ENCODE measurements at places on chromosomes 13 and 19. TPM values are rescaled to one million over a fixed set of nuclear protein-coding genes. Genes with fewer than 3 reads are reported as not detected.

Gene HCST
- total RNA-seq: not detected

Gene FGF22
- total RNA-seq: 0.68 TPM

Gene PRKACA
- 51.9 TPM for total RNA-seq

Gene JOSD2
- total RNA-seq: 27.9 TPM

Gene RXFP2
- total RNA-seq: not detected

Gene PRR22
- 7.1 TPM for total RNA-seq

Gene COX7A1
- not detected for total RNA-seq

Gene IGFL1
- not detected for total RNA-seq

Gene TJP3
- 83.6 TPM for total RNA-seq

GRCh38 chr19:17114414-17114831, 38.8 kb downstream of the MYO9B start:
- no peaks in the 10 kb centered on the region for H3K36me3 ChIP-seq
- H3K4me1 ChIP-seq: no peaks in the 10 kb centered on the region

GRCh38 chr13:32426990-32427851, 709 bp downstream of the N4BP2L1 start:
- H3K4me1 ChIP-seq: peaks cover 22% of the 10 kb centered on the region
- peak; percentile 58 for DNase-seq
- H3K27ac ChIP-seq: no peak overlapping the region
- H3K36me3 ChIP-seq: no peaks in the 10 kb centered on the region

DNA sequence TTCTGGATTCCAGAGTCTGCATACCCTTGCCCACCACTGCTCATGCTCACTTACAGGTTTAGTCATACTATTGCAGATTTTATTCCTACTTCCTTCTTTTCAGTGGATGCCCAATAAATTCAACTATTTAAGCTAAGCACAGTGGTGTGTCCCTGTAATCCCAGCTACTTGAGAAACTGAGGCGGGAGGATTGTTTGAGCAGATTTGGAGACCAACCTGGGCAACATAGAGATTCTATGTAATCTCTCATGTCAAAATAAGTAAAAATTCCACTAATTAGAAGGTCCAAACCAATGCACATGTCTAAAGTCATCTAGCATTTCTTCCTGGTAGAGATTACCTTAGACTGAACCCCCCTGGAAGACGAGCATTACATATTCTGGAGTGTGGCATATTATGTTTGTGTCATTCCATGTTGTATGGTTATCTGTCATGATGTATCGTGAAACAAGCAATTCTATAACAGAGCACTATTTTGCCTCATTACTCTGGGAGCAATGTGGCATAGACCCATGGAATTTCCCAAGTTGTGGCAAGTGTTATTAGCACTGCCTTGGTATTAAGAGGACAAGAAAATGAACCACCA, 8.3 kb downstream of the HMGB1 start:
- peaks cover 1% of the 10 kb centered on the region for H3K36me3 ChIP-seq
- DNase-seq: no peak
- H3K4me1 ChIP-seq: no peaks in the 10 kb centered on the region
- H3K4me3 ChIP-seq: no peak overlapping the region
- no peak overlapping the region for H3K27ac ChIP-seq

DNA sequence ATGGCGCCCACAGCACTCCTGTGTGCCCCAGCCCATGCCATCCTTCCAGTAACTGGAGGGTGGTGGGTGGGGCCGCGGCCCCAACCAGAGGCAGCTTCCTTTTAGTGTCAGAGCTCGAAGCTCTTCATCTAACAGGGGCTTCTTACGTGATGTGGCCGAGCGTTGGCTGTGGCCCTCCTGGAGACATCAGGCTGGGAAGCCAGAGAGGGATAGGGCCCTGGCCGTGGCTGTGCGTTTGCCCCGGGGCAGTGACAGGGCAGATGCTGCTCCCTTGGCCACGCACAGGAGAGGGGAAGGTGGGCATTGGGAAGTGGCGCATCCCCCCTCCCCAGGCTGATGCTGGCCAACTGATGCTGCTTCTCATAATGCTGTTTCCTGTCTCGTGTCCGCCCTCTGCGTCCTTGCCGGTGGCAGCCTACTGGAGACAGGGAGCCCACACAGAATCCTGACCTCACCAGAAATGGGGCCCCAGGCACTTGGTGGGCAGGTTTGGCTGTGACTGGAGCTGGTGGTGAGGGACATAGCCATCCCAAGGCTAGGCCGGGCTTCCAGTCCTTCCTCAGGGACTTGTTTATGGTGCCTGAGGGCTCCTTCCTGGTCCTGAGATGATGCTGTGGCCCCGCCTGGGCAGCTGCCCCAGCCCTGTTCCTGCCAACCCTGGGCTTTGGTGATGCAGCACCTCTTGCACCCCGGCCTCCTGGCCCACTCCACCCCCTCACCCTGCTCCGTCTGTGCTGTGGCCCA, 34.3 kb downstream of the ATP4B start:
- no peak overlapping the region for H3K4me3 ChIP-seq
- DNase-seq: no peak
- H3K4me1 ChIP-seq: no peaks in the 10 kb centered on the region
- no peak overlapping the region for H3K27ac ChIP-seq

DNA sequence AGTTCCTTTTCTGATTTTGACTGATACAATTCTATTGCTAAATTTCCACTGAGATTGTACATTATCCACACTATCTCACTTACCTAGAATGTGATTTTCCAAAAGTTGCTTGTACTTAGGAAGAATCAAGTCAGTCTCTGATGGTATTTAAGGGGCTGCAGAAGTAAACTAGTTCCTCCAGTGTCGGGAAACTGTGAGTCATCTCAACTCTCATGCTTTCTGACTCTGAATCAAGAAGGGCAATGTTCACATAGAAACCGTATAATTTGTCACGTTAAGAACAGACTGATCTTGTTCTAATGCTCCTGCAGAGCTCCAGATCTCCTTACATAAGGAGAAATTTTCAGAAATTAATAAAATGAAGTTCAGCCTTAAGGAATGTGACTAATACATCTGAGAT, 369.3 kb downstream of the KLF5 start:
- H3K4me1 ChIP-seq: peaks cover 16% of the 10 kb centered on the region
- H3K36me3 ChIP-seq: no peaks in the 10 kb centered on the region
- H3K27ac ChIP-seq: no peak overlapping the region
- H3K4me3 ChIP-seq: no peak overlapping the region

DNA sequence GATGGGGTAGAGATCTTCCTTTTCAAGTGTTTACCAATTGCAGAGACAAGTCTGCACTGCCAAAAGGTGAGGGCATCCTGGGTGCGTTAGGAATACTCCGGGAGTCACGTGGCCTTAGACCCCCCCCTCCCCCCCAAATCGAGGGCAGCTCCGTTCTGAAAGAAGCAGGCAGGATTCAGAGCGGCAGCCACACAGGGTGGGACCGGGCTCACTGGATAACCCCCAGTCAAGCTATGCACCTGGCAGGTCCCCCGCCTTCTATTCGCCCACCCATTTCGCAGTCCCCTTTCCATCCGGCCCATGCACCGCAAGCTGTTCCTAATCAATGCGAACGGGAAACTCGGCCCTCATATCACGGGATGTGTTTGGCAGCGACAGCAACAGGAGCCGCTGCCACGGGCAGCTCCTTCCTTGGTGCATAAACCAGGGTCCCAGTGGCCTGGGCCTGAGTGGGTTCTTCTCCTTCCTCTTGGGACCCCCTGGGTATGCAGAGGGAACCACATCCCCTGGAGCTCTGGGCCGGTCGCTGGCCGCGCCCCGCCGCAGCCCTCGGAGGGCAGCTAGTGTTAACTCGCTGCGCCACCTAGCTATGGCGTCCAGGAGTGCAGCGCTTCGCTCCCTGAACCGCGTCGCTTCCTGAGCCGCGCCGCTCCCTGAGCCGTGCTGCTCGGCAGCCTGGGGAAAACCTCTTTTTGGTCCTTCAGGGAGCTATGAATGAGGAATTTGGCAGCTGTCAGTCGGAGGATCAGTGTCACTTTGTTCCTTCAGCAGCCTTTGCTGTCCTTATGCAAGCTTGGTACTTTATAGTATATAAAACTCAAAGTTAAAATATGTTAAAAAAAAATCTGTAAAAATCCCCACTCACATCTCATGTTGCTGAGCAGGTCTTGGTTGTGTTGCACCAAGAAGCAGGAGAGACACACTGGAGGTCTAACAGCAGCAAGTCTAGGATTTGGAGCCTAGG, 41.4 kb downstream of the LYL1 start:
- H3K4me3 ChIP-seq: peak overlapping the region; percentile 21
- no peaks in the 10 kb centered on the region for H3K4me1 ChIP-seq
- peak; percentile 82 for DNase-seq

DNA sequence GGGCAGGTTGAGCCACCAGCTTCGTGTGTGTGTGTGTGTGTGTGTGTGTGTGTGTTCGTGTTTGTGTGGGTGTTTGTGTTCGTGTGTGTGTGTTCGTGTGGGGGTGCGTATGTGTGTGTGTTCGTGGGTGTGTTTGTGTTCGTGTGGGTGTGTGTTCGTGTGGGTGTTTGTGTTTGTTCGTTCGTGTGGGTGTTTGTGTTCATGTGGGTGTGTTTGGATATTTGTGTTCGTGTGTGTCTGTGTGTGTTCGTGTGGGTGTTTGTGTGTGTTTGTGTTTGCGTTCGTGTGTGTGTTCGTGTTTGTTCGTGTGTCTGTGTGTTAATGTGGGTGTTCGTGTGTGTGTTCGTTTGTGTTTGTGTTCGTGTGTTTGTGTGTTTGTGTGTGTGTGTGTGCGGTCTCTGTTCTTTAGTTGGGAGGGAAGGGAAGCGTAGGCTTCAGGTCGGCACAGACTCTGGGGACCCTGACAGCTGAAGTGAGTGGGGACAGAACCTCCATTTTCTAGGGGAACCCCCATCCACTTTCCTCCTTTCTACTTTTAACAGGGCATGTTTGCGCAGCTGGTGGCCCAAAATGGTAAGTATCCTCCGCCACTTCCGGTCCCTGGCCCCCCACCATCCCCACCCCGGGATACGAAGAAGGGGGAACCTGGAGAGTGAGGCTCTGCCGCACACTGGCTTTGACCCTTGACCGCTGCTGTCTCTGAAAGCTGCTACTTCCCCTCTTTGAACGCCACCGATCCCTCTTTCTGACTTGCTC, 1.6 kb downstream of the TNFSF9 start:
- H3K36me3 ChIP-seq: no peaks in the 10 kb centered on the region
- H3K27ac ChIP-seq: no peak overlapping the region
- H3K27me3 ChIP-seq: no peaks in the 10 kb centered on the region
- H3K4me1 ChIP-seq: 0 out of 2 replicates have a peak, but pooled peaks cover 6% of the 10 kb centered on the region
- no peak for DNase-seq
- no peak overlapping the region for H3K4me3 ChIP-seq

DNA sequence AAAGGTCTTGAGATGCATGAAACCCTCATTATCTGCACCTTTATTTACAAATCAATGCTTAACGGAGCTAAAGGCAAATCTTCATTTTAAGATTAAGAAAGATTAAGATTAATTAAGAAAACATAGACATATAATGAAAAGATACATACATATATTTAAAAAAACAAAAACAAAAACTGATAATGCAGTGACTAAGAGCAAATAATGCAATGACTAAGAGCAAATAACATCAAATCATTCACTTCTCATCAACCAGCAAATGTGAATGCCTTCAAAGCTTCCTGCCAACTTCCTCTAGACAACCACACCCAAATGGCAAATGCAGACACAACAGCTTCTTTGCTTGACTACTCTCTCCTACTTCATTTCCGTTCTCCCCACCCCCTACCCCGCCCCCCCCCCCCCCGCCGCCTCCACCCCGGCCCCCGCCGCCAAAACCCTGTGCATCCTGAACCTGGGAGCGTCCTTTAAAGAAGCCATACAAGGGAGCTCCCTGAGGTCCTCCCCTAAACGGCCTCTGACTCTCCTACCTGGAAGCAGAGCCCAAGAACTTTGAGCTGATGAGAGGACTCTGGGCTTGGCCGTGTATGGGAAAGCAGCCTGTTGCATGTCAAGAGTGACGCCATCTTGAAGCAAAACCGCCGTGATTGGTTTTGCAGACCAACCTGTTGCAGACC, 24.5 kb downstream of the TEX101 start:
- H3K27ac ChIP-seq: no peak overlapping the region
- H3K4me1 ChIP-seq: no peaks in the 10 kb centered on the region
- H3K4me3 ChIP-seq: no peak overlapping the region
- H3K36me3 ChIP-seq: no peaks in the 10 kb centered on the region
- DNase-seq: no peak
- no peaks in the 10 kb centered on the region for H3K27me3 ChIP-seq

GRCh38 chr13:24986826-24987225, 109.1 kb upstream of the PABPC3 start:
- H3K4me3 ChIP-seq: no peak overlapping the region
- DNase-seq: no peak
- no peaks in the 10 kb centered on the region for H3K36me3 ChIP-seq
- no peaks in the 10 kb centered on the region for H3K4me1 ChIP-seq

DNA sequence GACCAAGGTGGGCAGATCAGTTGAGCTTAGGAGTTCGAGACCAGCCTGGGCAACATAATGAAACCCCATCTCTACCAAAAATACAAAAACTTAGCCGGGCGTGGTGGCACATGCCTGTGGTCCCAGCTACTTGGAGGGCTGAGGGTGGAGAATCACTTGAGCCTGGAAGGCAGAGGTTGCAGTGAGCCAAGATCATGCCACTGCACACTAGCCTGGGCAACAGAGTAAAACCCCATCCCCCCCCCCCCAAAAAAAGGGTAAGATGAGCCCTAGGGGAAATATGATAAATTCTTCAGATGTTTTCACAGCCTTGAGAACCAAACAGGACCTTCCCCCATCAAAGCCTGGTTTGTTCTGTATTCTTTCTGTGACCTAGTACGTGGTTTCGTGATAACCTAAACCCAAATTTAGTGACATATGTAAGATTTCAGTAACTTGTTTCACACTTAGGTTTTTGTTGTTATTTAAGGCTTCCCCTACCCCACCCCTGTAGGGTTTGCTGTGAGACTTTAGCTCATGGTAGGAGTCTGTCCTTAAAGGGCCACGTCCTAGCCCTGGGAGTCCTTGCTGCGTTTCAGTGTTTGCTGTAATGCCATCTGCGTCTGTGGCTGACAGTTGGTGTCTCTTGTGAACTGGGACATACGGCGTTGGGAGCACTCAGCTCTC, 49.6 kb downstream of the MYO9B start:
- 0 out of 2 replicates have a peak, but pooled peaks cover 3% of the 10 kb centered on the region for H3K4me1 ChIP-seq
- H3K27me3 ChIP-seq: no peaks in the 10 kb centered on the region
- H3K36me3 ChIP-seq: no peaks in the 10 kb centered on the region
- DNase-seq: no peak

DNA sequence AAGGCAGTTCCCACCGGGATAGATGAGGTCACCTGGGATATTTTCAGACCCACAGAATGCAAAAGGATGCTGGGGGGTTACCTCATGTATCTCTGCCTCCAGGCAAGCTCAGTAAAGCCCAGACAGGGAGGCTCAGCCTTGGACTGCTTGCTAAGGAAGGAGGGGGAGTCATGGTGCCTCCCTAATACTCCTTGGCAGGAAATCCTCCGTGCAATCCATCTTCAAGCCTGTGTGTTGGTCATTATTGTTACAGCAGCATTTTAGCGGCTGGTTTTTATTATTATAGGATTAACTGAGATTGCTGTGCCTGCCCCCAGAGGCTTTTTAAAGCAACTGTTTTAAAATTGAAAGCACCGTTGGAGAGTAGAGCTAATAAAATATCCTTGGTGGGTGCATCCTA, 188.5 kb upstream of the UBL3 start:
- DNase-seq: no peak
- no peaks in the 10 kb centered on the region for H3K36me3 ChIP-seq
- no peaks in the 10 kb centered on the region for H3K4me1 ChIP-seq
- no peak overlapping the region for H3K27ac ChIP-seq
- H3K4me3 ChIP-seq: no peak overlapping the region

- peaks cover 36% of the 10 kb centered on the region for H3K36me3 ChIP-seq
- no peaks in the 10 kb centered on the region for H3K27me3 ChIP-seq
- no peak for DNase-seq
Measured at GRCh38 chr19:3984584-3984907, 717 bp downstream of the EEF2 start.

Data from Caco-2 (cell line).